ENCODE measurements at places on chromosomes 4 and X.

GRCh38 chr4:20451986-20452385 lies 200.3 kb downstream of the SLIT2 start:
- no peaks in the 10 kb centered on the region for H3K36me3 ChIP-seq
- no peak overlapping the region for H3K27ac ChIP-seq
- no peaks in the 10 kb centered on the region for H3K27me3 ChIP-seq
- no peaks in the 10 kb centered on the region for H3K4me1 ChIP-seq

DNA sequence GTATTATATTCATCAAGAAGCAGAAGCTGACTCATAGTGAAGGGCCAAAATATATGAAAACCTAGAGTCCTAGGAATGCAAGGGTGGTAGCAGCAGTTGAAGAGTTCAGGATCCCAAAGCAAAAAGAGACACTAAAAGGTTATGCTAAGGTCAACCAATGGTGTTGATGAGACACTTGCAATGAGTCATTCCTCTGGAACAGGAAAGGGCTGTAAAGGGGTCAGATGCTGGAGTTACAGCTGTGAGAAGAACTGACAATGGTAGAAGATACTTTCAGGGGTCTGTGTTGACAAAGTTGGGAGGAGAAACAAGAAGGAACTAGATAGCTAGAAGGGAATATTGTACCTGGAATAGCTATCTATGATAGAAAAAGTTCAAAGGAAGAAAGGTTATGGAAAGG lies 47.5 kb downstream of the ZGRF1 start:
- no peaks in the 10 kb centered on the region for H3K36me3 ChIP-seq
- H3K4me1 ChIP-seq: no peaks in the 10 kb centered on the region
- no peak overlapping the region for H3K27ac ChIP-seq
- no peak overlapping the region for H3K4me3 ChIP-seq
- no peak for DNase-seq
- no peaks in the 10 kb centered on the region for H3K27me3 ChIP-seq

DNA sequence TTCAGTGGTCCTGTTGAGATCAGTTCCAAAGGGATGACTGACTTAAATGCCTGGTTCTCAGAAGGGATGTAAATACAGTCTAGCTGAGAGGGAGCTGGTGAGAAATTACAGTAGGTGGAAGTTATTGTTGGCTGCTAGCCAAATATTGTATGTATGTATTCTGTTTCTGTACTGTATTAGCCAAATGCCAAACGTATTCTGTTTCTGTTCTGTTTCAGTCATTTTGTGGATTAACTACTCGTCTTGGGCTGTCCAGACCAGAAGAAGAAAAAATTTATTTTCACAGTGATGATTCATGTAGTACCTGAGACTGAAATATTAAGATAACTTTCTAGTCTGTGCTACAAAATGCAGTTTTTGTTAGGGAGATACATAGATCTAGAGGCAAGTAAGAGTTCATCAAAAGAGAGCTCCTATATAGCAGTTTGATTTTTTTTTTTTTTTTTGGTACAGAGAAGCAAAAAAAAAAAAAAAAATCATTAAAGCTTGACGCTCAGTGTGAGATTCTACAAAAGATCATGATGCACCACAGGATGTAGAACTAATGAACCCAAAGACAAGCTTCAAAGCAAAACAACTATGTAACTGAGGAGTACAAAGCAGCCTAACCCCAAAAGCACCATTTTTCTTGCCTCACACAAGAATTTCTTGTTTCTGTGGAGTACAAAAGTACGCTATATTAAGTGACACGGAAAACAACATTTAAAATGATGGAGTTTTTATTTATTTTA lies 54.8 kb downstream of the CASP6 start:
- H3K4me1 ChIP-seq: no peaks in the 10 kb centered on the region
- H3K36me3 ChIP-seq: no peaks in the 10 kb centered on the region
- H3K27ac ChIP-seq: no peak overlapping the region

DNA sequence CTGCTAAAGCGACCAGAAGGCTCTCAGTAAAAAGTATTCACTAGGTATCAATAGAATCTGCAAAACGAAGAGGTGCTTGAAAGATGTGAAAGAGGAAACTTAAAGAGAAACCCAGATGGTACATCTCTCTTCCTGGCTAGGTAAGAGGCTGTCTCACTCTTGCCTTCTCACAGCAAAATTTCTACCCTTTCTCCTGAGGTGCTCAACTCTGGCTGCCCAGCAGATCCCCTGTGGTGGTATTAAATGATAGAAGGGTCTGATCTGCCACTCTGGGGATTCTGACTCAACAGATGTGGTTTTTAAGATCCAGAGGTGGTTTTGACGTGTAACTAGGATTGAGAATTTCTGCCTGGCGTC lies 14.9 kb upstream of the TSPAN5 start:
- no peak overlapping the region for H3K27ac ChIP-seq
- H3K36me3 ChIP-seq: no peaks in the 10 kb centered on the region
- H3K4me1 ChIP-seq: no peaks in the 10 kb centered on the region
- no peaks in the 10 kb centered on the region for H3K27me3 ChIP-seq
- no peak overlapping the region for H3K4me3 ChIP-seq

DNA sequence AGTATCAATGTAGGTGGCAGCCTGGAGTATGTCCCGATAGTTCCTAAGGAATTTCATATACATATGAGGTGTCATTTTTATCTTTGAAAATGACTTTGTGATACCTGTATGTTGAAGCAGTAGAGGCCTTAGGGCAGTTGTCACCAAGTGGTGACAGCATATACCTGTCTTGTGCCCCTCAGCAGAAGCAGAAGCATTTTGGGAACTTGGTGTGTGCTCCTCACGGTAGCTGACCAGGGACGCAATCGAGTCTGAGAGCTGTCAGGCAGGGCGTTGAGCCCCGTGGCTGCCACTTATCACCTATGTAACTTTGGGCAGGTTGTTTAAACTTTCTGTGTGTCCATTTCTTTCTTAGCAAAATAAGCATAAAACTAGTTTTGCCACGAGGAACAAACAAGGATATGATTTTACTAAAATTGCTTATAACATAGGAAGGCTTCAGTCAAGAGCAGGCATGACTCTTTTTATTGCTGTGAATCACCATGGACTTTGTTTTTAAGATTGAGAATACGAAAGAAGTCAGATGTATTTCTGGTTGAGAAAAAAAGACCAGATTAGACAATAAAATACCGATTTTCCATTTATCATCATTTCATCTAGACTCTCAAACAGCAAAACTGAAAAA lies 161.5 kb downstream of the CPE start:
- H3K4me3 ChIP-seq: no peak overlapping the region
- no peak for DNase-seq
- H3K27ac ChIP-seq: no peak overlapping the region
- H3K4me1 ChIP-seq: no peaks in the 10 kb centered on the region

DNA sequence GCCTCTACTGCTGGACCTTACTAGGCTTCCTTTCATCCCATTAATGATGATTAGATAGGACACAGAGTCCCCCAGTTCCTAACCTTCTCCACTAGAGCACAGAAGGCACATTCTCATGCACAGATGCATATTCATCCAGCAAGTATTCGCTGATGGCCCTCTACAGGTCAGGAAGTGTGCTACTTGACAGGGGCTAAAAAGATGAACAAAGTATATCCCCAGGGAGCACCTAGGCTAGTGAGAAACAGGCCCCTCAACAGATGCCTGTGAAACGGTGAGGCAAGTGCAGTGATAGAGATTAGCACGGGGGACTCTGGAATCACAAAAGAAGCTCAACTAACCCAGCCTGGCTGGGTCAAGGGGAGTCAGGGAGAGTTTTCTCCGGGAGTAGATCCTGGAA lies 95.8 kb downstream of the MGST2 start:
- peaks cover 15% of the 10 kb centered on the region for H3K4me1 ChIP-seq
- no peaks in the 10 kb centered on the region for H3K27me3 ChIP-seq
- no peak overlapping the region for H3K4me3 ChIP-seq
- no peak overlapping the region for H3K27ac ChIP-seq
- DNase-seq: no peak
- no peaks in the 10 kb centered on the region for H3K36me3 ChIP-seq

GRCh38 chr4:17347445-17347844 lies 164.4 kb downstream of the QDPR start:
- no peak overlapping the region for H3K4me3 ChIP-seq
- peak; percentile 62 for DNase-seq
- H3K36me3 ChIP-seq: no peaks in the 10 kb centered on the region
- H3K27me3 ChIP-seq: no peaks in the 10 kb centered on the region
- no peaks in the 10 kb centered on the region for H3K4me1 ChIP-seq

DNA sequence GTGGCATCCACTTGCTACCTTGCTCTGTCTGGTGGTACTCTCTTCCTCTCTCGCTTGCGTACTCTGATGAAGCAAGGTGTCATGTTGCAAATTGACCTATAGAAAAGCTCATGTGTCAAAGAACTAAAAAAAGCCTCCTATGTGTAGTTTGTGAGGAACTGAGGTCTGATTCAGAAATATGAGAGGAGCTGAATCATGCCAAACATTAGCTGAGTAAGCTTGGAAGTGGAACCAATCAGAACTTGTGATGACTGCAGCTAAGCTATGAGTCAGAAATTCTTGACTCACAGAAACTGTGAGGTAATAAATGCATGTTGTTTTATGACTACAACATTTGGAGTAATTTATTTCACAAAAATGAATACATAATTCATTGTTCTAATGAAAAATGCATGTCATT lies 2138.8 kb downstream of the PCDH7 start:
- H3K4me1 ChIP-seq: no peaks in the 10 kb centered on the region
- no peaks in the 10 kb centered on the region for H3K27me3 ChIP-seq
- no peak overlapping the region for H3K4me3 ChIP-seq
- DNase-seq: no peak
- H3K27ac ChIP-seq: no peak overlapping the region

GRCh38 chr4:115918149-115918548 lies 804.7 kb upstream of the NDST4 start:
- DNase-seq: no peak
- H3K27ac ChIP-seq: no peak overlapping the region
- H3K27me3 ChIP-seq: no peaks in the 10 kb centered on the region
- no peaks in the 10 kb centered on the region for H3K4me1 ChIP-seq
- no peaks in the 10 kb centered on the region for H3K36me3 ChIP-seq
- no peak overlapping the region for H3K4me3 ChIP-seq

DNA sequence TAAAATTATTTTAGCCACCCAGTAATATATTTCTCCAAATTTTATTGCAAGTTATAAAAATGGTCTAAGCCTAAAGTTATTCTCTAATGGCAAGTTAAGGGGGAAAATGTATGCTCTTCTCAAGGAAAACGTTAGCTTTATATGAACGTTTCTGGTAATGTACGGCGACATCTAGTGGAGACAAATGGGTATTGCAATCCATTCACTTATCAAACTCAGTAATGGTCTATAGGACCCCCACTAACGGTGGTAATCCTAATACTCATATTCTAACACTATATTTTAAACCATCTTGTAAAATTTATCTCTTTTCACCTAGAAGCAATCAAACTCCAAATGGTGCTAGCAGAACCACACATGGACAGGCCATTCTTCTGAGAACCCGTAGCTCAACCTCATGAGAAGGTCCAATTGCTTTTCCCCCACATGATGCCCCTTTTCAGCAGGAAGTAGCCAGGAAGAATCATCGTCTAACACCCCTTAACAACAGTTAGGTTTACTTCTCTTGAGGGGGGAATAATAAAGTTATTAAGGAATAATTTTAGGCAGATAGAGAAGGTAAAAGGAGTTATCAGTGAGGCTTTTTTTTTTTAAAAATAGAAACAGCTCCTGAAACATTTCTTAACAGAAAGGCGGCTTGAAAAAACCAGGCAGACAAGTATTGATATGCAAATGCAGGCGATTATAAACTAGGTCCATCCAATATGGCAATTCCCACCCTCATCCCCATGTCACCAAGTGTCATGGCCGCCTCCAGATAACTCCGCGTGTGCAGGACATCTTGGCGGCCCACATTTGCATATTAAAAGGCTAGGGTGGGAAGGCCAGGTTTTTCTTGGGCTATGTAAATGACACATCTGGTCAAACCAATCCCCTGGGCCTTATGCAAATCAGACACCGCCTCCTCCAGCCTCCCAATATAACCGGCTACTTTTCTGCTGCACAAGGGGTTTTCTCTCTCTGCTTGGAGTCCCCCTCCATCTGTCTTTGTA lies 35.0 kb downstream of the NUDT11 start:
- H3K4me1 ChIP-seq: no peaks in the 10 kb centered on the region
- H3K4me3 ChIP-seq: no peak overlapping the region
- no peaks in the 10 kb centered on the region for H3K36me3 ChIP-seq
- H3K27ac ChIP-seq: no peak overlapping the region
- H3K27me3 ChIP-seq: no peaks in the 10 kb centered on the region
- no peak for DNase-seq

- no peak overlapping the region for H3K27ac ChIP-seq
- no peaks in the 10 kb centered on the region for H3K36me3 ChIP-seq
- no peak overlapping the region for H3K4me3 ChIP-seq
- no peaks in the 10 kb centered on the region for H3K27me3 ChIP-seq
Measured at GRCh38 chr4:56619160-56619559, 61.9 kb downstream of the HOPX start.

DNA sequence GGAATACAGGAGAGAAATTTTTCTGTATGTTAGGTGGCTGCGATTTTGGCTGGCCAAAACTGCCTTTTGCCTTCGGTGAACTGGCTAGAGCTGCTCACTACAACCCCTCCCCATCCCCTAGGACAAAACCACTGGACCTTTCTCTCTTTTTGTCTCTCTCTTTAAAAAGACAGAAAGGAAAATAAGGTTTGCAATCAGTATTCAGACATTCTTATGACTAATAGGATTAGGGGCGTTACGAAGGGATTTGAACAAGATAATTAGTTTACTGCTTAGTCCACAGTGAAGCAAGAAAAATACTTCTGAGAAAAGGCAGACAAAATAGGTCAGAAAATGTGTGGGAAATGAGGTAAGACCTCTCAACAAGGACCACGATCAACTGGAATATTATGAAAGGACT lies 180.4 kb downstream of the SLIT2 start:
- H3K27me3 ChIP-seq: no peaks in the 10 kb centered on the region
- DNase-seq: no peak
- H3K4me1 ChIP-seq: no peaks in the 10 kb centered on the region

DNA sequence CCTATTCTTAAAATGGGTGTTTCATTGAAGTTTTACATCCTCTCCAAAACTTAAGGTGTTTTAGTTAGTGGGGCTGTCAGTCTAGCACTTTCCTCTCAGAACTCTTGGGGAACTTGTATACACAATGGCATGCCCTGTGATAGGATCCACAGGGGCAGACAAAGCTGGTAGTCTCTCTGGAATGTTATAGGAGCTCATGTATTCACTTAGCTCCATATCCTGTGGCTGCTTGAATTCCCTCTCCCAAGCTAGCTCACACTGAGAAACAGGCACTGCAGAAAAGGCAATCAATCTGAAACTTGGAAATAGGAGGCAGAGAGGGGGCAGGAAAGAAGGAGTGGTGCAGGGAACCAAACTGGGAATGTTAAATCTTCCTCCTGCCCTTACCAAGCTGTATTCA lies 26.3 kb upstream of the ARMCX2 start:
- H3K36me3 ChIP-seq: no peaks in the 10 kb centered on the region
- no peak overlapping the region for H3K27ac ChIP-seq
- H3K27me3 ChIP-seq: no peaks in the 10 kb centered on the region
- no peak overlapping the region for H3K4me3 ChIP-seq
- H3K4me1 ChIP-seq: no peaks in the 10 kb centered on the region
- DNase-seq: no peak

- no peak overlapping the region for H3K27ac ChIP-seq
- H3K27me3 ChIP-seq: no peaks in the 10 kb centered on the region
- DNase-seq: peak; percentile 71
- H3K36me3 ChIP-seq: peaks cover 3% of the 10 kb centered on the region
- H3K4me3 ChIP-seq: no peak overlapping the region
Measured at GRCh38 chr4:22434895-22435294, 81.0 kb downstream of the ADGRA3 start.

All from kidney (tissue), 22 donors.